ENCODE measurements at places on chromosomes 2 and 18.

GRCh38 chr2:202036601-202037037, 3.0 kb downstream of the FZD7 start:
- DNase-seq, result no peak

GRCh38 chr2:206456078-206456754, 12.9 kb downstream of the ADAM23 start:
- no peak for DNase-seq

DNA sequence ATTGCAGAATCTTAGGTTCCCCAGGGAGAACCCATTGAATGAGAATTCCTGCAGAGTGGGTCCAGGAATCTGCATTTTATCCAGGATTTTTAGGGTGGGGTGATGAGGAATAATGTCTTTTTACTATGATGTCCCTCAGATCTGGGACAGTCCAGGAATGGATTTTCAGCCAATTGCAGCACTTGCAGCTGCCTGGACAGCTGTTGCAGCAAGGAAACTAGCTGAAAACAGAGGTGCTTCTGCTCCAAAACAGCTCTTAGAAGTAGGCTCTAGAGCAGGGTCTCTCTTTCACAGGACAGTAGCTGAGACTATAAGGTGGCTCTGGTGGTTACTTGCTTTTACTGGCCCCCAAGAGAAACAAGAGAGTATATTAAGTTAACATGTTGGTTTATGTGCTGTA, 9.1 kb downstream of the GLI2 start:
- DNase-seq, result no peak

GRCh38 chr2:121137571-121137970, 147.4 kb downstream of the TFCP2L1 start:
- DNase-seq, result no peak

DNA sequence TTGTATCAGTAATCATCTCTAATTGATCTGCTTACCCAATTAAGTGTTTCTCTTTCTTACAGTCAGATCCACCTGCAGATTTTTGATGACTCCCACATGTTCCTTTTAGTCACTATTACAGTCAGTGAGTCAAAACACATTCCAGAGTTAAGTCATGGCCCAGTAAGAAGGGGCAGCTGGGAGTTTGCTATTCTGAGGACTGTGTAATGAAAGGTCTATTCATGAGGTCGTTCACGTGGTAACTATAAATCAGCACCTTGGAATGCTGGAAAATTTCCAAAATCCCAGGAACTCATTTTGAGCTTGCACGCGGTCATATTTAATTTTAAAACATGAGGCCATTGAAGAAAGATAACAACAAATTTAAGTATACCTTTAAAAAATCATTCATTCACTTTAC, 252.5 kb downstream of the XIRP2 start:
- DNase-seq, result no peak

GRCh38 chr2:236618370-236618769, 48.7 kb downstream of the ACKR3 start:
- DNase-seq, result no peak

DNA sequence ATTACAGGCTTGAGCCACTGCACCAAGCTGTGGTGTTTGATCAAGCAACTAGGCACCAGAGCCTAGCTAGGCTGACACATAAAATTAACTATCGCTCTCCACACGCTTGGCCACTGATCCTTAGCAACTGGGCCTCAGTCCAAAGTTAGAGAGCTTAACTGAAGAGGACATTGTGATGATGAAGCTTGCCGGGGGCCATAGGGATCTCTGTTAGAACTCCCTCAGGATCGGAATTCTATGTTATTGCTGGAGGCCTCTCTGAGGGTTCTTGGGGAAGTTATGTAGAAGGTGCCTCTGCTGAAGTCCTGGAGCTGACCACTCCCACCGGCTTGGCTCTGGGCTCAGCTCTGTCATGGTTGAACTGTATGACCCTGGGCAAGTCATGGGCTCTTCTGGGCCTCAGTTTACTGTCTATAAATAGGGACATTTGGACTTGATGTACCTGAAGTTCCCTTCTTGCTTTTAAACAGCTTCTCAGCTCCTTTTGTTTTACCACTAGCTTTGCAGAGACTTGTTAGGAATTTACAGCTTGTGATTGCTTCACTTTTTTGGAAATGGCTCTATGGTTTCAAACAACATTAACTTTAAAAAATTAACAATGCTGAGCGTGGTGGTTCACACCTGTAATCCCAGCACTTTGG, 44.1 kb downstream of the GATA6 start:
- no peak for DNase-seq

DNA sequence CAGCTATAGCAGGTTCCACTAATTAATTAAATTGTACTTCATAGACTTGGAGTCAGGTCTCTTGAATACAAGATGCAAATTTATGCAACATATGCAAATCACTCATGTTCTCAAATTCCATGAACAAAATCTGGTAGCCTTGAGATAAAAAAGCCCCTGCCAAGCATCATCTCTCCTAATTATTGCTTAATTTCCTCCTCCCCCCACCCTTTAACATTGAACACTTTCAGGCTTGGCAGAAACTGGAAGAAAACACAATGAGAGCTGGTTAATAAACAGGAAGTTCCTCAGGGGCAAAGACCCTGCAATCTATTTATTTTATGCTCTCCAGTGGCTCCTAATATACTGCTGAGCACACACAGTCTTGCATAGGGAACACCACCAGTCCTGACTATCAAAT, 35.6 kb upstream of the ACVR1 start:
- no peak for DNase-seq

- DNase-seq, result no peak
These were observed 280.2 kb downstream of the NOL4 start for GRCh38 chr18:33944493-33944892.

- DNase-seq, result no peak
These were observed 110.4 kb upstream of the DYNAP start for GRCh38 chr18:54480616-54481015.
